Activated naive CD4-positive, alpha-beta T cell treated with anti-CD3 and anti-CD28 coated beads, Interleukin-2, amount 50 U/mL, for 16 hours (primary cell): ENCODE measurements at places on chromosomes 4 and X.

DNA sequence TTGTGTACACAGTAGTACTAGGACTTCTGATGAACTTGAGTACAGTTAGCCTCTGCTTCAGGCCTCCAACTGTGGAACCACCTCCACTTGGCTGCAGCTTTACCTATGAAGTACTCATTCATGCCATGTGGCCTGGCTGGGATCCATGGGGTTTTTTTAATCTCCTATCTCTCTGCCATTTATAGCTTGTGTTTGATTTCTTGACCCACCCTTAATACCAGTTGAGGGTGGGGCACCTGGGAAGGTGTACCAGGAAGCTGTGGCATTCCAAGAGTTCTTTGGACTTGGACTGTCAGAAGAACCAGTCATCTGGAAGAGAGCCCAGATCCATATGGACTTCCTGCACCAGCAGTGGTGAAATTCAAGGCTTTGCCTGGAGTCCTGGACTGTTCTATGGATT is 230.1 kb downstream of the SHROOM3 start:
- DNase-seq = no peak

DNA sequence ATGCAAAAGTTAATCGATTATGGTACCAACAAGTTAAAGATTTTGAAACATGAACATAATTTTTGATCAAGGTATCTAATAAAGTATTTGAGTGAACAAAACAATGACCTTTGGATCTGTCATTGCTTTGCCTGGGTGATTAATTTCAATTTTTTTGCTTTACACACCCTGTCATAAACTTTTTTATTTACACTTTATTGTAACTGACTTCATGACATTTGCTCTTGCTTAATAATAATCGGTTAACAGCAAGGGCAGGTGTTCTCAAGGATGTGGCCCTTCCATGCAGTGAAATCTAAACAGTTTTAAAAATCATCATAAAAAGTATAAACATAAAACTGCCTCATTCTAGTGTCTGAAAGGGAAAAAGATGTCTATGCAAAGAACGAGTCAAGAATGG is 24.1 kb downstream of the ATOH1 start:
- no peak for DNase-seq

DNA sequence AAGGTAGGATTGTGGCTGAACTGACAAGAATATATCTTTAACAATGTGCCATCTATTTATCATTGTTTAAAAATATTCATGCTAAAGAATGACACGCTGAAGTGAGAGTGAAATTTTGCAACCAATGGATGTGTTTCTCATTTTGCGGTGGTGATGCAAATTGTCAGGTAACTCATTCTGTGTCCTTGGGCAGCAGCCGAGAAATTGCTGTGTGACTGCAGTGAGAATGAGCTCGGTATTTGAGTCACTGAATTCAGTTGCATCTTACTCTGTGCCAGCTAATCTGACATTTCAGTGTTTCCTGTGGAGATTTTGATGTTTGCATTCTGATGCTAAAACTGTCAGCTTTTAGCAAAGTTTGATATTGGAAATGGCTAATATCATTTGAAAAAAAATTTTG is 28.1 kb downstream of the MCUB start:
- DNase-seq = peak; percentile 62

- no peak for DNase-seq
These were observed 67.2 kb upstream of the ETNPPL start for GRCh38 chr4:108829966-108830492.

DNA sequence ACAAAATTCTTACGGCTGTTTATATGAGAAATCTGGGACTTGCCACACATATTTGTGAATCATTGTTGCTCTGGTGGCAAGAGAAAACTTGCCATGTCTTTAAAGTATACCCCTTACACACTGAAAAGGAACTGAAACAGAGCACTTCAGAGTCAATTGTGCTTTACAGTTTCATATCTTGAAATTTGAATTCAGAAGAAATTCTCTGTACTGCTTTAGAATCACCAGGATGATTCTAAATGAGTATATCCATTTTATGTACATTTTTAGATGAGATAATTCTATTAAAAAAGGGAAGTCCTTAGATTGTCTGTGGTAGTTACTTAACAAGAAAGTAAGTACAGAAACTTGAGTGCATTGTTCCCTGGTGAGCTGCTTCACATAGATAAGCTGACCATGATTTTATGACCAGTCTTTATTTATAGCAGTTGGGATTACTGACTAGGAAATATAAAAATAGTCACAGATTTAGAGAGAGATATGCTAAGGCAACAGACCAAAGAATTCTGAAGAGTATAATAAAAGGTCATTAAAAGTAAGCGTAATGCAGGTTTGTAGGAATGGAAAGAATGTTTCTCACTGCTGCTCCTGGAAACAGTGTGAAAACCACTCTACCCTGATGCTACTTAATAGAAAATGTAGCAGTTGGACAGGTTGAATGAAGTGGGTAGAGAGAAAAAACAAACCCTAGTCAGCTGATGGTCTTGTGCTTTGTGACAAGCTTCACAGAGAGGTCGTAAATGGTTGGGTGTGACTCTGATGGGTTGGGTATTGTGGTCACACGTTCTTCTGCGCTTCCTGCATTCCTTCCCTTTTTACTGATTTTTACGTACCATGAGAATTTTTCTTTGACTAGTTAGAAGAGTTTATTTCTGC is 41.0 kb downstream of the FNIP2 start:
- no peak for DNase-seq

DNA sequence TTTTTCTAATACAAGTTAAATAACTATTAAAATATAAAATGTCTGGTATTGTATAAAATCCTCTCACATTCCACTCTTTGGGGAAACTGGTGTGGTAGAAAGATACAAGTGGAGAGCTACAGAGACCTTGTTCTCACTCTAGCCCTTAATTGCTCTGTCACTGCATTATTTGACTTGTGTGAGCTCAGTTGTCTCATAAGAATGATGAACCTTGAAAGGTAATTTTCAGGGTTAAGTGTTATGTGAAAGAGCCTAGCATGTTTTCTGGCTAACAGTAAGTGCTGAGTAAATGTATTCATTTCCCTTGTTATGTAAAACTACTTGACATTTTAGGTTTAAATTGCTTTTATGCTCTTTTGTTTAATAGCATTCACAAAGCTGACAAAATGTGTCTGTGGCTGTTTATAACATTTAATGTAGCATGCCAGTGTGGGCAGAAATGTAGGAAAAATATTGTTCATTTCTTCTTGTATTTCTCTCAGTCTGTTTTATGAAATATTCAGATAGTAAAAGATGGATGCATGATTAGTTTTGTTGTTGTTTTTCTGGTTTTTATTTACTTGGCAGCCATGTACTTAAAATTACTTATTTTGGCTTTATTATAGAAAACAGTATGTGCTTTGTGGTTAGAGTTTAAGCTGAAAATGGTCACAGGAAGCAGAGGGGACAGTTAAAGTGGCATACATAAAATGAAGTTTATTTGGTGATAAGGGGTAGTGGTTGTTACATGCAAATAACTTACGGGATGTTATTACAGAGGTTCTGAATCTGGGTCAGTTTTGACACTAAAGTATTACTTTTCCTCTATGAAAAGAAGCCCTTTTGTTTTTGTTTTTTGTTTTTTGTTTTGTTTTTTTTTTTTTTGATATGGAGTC is 29.2 kb downstream of the SLAIN2 start:
- no peak for DNase-seq
